CD4-positive, CD25-positive, alpha-beta regulatory T cell (primary cell): ENCODE measurements at places on chromosomes 5 and 9. TPM values are rescaled to one million over a fixed set of nuclear protein-coding genes. Genes with fewer than 3 reads are reported as not detected.

- DNase-seq, result no peak
Measured at GRCh38 chr5:161547406-161547737, 847 bp upstream of the GABRB2 start.

DNA sequence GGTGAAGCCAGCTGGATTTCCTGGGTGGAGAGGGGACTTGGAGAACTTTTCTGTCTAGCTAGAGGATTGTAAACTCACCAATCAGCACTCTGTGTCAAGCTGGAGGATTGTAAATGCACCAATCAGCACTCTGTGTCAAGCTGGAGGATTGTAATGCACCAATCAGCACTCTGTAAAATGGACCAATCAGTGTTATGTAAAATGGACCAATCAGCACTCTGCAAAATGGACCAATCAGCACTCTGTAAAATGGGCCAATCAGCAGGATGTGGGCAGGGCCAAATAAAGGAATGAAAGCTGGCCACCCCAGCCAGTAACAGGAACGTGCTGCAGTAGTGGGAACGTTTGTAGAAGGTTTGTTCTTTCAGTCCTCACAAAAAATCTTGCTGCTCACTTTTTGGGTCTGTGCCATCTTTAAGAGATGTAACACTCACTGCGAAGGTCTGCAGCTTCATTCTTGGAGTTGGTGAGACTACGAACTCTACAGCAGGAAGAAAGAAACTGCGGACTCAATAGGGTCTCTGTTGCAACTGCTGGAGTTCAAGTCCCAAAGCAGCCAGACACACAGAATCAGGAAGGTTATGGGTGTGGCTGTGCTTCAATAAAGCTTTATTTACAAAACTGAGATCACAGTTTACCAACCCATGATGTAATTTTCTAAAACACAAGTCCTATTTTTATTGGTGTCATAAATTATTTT, 145.7 kb upstream of the ERCC6L2 start:
- DNase-seq, result no peak

GRCh38 chr5:56914678-56915077, 5.3 kb downstream of the SETD9 start:
- no peak for DNase-seq

Gene SLC6A3
- total RNA-seq, result not detected

Gene SPINK13
- not detected for total RNA-seq
